ENCODE measurements at places on chromosomes 5 and 9.

GRCh38 chr5:172117977-172118701 is 69.9 kb downstream of the STK10 start:
- DNase-seq = no peak

GRCh38 chr9:105138306-105138801 is 106.1 kb upstream of the SLC44A1 start:
- DNase-seq = no peak

DNA sequence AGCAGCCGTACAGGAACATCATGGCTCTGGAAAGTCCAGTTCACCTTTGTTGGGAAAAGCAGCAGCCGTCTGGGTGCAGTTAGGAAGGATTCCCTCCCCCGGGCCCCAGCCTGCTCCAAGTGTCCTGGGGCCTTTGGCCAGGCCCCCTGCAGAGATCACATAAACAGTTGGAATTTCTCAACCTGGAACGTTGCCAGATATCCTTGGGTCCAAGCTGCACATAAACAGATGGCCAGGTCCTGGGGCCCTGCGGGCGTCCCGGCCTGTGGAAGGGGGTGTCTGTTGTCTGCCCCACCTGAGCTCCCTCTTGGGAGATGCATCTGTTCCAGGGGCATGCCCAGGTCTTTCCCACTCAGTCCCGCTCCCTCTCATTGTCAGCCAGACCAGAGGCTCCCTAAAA is 92.7 kb downstream of the COL5A1 start:
- no peak for DNase-seq

DNA sequence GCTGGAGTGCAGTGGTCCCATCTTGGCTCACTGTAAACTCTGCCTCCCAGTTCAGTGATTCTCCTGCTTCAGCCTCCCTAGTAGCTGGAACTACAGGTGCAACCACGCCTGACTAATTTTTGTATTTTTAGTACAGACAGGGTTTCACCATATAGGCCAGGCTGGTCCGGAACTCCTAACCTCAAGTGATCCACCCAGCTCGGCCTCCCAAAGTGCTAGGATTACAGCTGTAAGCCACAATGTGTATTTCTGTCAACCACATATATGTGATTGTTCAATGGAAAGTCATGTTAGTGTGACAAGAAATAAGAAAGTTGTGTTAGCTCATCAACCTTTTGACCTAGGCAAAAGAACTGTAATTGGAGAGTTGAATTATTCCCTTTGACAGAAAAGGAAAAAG is 677.1 kb upstream of the CHD1 start:
- no peak for DNase-seq

- DNase-seq = no peak
These were observed 148.1 kb downstream of the EBF1 start for GRCh38 chr5:158951436-158952247.

DNA sequence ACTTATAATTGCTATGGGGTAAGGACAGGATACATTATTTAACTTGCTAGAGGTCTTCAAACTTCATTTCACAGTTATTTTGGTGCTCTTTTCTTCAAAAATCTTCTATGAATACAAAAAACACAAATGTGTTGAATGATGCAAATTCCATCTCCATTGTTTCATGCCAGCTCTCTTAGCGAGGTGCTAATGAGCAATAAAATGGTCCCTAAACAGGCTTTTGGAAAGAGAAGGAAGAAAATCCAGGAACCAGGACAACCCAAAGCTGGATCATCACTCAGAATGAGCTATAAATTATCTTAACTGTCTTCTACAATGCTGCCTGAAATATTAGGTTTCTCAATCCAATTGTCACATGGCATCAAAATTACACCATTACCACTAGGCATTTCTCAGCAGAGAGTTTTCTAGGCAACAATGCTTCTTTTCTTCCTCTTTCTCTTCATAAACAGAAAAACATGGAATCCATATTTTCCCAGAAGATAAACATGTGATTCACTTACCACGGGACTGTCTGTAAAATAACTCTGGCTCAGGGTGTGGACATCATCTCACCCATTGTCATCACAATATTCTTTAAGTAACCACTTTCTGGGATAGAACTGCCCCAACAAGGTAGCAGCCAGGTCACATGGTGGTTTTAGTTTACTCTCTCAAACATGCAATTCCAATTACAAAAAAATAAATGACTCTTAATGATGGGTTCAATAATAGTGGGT is 249.4 kb downstream of the NPR3 start:
- no peak for DNase-seq

- no peak for DNase-seq
These were observed 322.1 kb downstream of the FAM170A start for GRCh38 chr5:119951330-119951934.

DNA sequence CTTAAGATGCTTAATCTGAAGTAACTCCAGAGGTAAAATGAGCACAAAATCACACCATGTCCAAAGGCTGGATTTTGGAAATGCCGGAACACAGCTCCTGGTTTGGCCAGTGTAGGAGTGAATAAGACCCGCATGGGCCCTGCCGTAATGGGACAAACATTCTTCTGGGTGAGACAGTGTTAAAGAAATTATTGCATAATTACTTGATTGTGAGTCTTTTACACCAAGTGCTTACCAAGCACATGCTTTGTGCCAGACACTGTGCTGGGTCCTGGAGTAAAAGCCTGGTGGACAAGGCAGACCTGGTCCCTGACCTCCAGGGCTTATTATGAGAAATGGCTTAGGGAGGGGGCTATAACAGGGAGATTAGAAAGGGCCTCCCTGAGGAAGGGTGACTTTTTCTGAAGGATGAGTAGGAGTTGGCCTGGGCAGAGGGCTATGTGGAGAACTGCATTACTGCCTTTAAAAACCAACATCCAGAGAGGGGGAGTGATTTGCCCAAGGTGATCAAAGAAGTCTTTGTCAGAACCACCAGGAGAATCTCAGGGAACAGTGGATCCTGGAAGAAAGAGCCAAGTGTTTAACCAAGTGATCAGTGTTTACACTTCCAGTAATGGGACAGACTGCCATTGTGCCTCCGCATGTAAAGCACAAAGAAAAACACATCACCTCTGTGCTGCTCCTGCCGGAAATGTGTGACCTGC is 3.5 kb downstream of the PDE6A start:
- DNase-seq = no peak

- peak; percentile 68 for DNase-seq
These were observed 30.7 kb downstream of the IFNW1 start for GRCh38 chr9:21110708-21111576.

DNA sequence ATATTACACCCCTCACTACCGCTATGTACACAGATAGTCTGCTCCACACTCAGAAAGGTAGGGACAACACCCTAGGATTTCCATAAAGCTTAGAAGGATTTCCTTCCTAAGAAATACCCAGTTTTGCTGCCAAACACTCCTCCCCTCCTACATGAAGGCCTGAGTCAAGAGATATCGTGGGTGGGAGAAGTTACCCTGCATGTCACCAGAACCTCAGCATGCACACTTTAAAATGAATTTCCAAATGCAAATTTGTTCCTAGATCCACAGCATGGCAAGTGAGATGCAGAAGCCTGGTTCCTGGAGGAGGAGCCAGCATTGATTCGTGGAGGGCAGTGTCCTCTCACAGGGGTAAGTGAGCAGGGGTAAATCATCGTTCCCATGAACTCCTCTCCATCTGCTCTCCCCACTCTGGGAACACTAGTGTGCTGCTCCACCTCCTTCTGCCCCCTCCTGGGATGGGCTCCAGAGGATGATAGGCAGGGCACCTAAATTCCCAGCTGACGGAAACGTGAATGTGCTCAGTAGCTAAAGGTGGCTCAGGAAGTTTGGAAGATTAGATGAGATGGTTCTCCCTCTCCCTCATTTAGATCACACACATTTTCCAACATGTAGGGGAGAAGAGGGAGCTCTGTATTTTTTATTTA is 76.7 kb downstream of the PDE4D start:
- DNase-seq = no peak

DNA sequence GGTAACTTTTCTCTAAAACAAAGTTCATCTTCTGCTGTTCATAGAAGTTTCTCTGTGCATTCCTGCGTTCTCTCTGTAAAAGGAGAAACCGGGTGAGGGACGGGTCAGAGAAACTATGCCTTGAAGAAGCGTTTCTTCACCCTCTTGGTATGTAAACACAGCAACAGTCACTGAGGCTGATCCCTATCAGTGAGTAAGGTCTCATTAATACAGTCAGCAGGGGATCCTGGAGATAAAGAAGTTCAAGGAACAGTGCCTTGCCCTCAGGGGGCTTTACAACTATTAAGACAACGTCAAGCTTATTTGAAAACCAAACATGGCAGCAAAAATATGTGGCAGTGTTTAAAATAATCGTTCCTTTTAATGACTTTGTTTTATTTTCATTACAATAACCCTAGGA is 202.9 kb upstream of the IL12B start:
- DNase-seq = no peak

- no peak for DNase-seq
These were observed 47.8 kb upstream of the JADE2 start for GRCh38 chr5:134477462-134478245.

GRCh38 chr9:72363908-72364678 is 915 bp downstream of the ZFAND5 start:
- peak; percentile 75 for DNase-seq

GRCh38 chr5:142871363-142872193 is 101.4 kb downstream of the ARHGAP26 start:
- DNase-seq = no peak

DNA sequence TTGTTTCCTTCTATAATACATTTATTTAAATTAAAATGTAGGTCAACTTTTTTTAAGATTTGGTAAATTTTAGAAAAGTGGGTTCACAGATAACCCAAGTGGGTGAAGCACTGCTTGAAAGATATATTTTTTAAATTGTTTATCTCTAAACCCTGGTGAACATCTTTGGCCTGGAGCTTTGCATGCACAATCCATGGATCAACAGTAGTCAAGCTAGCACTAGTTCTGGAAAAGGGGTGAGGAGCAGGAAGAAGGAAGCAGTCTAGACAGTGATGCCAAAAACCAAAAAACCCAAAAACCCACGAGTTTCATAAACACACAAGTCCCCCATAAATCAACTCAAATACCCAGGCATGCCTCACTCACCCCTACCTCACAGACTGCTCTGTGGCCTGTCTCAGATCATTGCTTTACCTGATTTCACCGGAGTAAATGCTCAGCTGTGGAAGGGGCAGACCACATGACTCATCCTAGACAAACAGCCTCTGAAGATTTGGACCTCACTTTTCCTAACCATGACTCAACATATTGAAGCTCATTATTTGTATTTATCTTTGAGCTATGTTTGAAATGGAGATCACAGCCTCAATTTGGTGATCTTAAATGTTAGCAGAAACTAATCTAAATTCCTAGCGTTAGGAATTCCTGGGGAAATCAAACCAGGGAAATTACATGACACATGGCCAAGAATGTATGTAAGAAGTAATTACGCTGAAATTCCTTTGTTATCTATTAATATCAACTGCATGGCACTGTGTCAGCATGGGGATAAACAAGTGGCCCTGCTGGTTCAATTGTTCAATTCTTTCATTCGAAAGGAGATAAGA is 149.6 kb downstream of the ZNF608 start:
- no peak for DNase-seq

GRCh38 chr9:73034962-73035361 is 82.1 kb upstream of the ALDH1A1 start:
- no peak for DNase-seq

GRCh38 chr9:82149501-82149946 is 161.0 kb downstream of the SPATA31D1 start:
- no peak for DNase-seq

DNA sequence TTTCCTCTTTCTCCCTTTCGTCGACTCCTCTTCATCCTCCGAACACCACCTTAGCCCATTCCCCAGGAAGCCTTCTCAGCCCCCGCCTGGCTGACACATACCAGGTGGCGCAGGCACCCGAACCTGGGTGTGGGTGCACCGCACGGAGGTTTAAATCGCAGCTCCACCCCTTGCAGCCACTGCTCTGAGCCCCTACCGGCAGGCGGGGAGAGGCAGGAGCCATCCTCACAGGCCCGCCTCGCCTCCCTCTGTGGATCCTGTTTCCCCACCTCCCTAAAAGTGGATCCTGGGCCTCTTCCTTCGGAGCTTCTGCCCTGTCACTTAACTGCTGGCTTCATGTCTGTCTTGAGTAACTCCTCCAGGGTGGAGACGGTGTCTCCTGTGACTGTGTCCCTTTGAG is 110.7 kb downstream of the OLFM1 start:
- DNase-seq = no peak

All from activated CD4-positive, alpha-beta T cell treated with anti-CD3 and anti-CD28 coated beads, Interleukin-10, Interleukin-2, amounts not matched to agents 100 ng/mL and 50 ng/mL, durations not matched to agents 16 hours and 8 hours (primary cell).